SK-N-SH (cell line): ENCODE measurements at places on chromosomes 1 and 21.
A peak's percentile ranks its signal among the peaks of the same experiment; 100 is the strongest.

DNA sequence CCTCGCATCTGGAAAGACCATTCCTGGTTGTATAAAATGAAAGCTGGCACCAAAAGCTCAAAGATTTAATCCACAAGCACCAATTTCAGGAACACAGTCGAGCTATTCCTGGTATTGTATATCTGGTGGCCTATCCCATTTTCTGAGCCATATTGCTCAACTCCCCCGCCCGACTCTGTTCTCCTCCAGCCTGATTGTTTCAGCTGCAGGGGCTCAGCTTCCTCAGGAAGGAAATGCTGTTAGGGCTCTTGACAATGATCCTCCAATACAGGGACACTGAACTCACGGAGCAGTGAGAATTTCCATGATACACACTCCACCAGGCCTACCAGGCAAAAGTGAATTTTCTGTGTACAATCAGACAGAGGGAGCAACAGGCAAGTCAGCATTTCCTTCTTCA, 16.9 kb upstream of the TDRD10 start:
- DNase-seq, result no peak

- no peak for DNase-seq
Measured at GRCh38 chr1:221381910-221382623, 359.8 kb downstream of the DUSP10 start.

- DNase-seq, result no peak
Measured at GRCh38 chr1:229146647-229147046, 124.3 kb upstream of the RAB4A start.

DNA sequence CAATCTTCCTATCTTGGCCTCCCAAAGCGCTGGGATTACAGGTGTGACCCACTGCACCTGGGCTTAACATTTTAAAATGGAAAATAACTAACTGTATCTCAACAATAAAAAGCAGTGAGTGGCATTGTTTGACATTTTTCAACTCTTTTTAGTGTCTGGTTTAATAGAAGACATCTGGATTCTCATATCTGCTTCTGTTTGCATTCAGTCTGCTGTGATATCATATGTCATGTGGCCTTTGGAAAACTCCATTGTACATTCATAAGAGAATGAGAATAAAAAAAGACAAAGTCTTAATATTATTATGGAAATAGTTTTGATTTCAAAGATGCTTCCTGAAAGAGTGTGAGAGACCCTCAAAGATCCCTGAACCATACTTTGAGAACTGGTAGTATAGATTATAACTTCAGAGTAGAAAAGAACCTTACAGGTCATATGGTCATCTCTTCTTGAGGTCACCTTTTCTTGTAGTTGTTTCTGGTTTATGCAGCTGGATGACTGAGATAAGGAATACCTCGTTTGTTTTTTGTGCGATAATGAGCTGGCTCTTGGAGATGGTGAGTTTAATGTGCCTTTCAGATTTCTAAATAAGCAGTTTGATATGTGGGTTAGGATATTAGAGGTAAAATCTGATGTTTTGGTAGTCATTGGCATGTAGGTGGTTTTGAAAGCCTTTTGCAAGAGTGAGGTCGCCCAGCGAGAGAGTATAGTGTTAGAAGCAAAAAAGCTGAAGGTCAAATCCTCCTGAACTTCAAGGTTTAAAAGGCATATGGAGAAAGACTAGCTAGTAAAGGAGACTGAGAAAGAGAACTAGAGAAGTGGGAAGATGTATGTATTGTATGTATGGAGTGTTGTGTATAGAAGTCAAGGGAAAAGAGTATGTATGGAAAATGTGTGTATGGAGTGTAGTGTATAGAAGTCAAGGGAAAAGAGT, 17.2 kb downstream of the CEP350 start:
- no peak for DNase-seq

DNA sequence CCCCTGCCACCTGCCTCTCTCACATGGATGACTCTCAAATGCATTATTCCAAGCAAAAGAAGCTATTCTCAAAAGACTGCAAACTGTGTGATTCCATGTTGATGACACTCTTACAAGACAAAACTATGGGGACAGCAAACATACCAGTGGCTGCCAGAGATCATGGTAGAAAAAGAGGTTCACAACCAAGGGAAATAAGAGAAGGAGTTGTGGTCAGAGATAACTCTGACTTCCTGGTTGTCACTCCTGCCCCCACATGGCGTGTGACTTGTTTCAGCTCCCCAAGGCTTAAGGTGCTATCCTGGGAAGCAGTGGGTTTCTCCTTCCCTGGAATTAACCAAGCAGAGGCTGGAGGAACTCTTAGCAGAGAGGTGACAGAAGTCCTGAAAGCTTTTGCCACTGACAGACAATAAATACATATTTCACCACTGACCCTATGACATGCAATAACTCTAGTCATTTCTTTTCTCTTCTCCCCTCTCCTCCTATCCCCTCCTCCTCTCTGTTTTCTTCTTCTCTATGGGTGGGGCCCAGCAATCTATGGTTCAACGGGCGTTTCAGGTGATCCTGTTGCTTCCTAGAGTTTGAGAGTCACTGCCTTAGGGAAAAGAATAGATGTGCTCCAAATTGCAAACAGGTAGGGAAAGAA, 185.1 kb downstream of the FCRL5 start:
- no peak for DNase-seq

DNA sequence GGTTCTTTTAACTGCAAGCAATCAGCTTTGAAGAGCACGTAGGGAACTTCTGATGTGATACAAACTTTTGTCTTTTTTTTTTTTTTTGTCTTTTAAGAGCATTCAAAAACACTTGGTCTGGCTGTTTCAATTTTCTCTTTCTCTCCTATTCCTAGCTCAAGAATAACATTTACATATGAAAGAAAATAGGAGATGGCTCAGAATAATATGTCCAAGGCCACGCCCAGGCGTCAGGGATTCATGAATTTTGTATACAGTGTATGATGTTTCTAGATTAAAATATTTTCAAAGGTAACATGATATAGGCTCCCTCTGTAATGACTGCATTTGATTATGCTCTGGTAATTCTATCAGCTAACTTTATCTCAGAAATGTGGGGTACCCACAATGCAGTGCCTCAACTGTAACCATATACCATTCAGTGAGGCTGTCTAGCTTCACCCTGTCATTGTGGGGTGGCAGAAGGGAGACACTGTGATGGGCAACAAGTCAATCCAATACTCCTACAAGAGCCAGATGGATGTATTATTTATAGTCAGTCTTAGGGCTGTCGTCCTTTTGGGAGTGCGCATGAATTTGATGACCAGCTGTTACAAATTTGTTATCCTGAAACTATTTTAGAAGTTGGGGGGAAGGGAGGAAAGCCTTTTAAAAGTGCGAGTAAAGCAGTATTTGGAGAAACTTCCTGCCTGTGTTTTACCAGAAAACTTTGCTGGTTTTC, 1.5 kb upstream of the AKNAD1 start:
- no peak for DNase-seq

GRCh38 chr1:7120863-7121621, 335.8 kb downstream of the CAMTA1 start:
- DNase-seq, result no peak

DNA sequence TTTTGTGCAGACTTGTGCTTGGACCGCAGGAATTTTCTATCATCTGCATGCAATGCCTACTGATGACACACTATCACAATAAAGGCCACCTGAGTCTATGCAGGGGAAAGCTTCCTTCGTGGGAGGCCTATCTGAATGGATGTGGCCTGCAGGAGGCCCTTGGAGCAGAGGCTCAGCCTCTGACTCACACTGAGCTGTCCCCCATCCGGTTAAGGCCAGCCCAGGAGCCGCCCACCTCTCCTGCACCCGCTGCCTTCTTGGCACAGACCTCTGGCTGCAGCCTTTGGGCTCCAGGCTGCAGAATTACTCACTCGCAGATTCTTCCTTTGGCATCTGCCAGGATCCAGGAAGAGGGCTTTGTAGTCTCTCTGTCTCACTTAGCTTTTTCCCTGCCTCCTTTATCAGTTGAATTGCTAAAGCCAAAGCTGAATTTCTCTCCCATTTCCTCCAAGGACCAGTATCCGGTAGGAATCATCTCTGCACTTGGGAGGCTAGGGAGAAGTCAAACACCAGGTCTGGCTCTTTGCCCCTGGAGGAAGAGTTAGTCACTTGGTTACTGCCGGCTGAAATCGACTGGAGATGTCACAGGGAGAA, 65.1 kb upstream of the JUN start:
- DNase-seq, result peak; percentile 23

DNA sequence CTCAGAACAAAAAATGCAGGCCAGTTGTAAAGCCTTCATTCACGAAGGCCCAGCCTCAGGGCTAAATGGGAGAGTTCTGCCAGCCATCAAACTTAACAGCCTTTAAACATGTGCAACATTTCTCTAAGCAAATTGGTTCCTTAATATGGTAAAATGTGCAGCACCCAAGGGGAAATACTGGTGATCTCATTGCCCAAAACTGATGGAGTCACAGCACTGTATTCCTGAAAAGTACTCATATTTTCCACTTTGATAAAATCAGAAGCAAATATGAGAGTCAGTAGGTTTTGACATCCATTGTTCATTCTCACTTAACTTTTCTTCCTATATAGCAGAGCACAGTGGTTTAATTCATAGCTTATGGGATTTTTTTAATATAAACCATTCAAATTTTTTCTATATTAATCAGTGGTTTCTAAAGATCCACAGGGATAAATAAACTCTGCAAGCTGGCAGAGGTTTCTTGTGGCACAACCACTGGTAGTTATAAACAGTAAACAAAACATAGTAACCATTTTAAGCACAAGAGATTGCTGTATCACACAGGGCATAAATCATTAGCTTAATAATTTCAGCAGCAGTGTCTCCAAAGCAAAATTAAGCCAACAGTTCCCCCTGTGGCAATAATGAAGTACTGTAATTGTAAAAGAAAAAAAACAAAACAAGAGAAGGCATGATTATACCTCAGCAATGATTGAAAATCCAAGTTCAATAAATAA, 106.9 kb upstream of the LYPLAL1 start:
- DNase-seq, result peak; percentile 7

- DNase-seq, result no peak
Measured at GRCh38 chr1:51342591-51343206, 12.3 kb upstream of the TTC39A start.

- DNase-seq, result peak; percentile 39
Measured at GRCh38 chr1:228265167-228265566, 57.3 kb downstream of the OBSCN start.

DNA sequence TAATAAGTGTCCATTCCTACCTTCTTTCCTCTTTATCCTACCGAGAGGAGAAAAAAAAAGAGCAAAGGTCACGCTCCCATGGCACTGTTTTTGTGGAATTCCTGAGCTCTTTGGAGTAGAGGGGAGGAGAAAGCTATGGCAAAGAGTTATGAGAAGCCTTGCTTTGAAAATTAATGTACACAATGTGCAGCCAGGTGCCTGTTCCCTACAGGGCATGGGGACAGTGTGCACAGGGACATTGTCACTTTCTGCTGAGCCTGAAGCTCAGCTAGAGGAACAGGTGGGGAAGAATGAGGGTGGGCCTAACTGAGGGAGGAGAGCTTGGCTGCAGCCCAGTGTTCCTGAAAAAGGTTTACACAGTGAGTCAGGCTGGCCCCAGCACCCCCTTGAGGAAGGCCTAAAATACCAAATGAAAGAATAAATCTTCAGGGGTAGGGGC, 66.1 kb downstream of the PLXNA2 start:
- DNase-seq, result no peak

DNA sequence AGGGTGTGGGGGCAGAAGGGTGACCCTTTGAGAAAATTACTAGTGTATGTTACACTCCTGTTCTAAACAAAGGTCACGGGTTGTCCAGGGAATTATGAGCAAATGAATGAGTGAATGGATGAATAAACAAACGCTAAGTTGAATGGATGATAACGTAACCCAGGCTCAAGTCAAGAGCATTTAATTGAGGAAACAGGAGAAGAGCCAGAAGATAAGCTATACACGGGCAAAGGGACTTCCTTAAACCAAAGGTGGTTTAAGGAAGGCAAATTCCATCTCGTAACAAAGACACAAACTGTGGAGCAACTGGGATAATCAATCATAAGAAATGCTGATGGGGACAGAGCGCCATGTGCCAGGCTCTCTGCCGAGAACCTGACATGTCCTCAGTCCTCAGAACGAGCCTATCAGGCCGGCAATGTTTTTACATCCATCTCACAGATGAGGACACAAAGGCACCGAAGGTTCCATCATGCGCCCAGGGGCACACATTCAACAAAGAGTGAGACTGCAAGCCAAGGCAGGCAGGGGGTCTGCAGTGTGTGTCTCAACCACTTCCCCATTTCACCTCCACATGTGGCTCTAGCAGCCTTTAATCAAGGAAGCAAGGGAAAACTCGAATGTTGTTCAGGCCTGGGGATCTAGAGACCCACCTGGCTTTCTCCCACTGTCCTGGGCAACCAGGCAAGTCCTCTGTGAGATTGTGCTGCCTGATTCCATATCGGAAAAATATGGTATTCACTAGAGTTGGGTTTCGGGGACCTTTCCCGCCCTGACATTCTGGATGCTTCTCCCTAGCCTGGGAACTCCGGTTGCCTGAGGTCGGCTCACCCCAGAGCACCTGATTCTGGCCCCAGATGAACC, 126.8 kb upstream of the EDN2 start:
- no peak for DNase-seq

DNA sequence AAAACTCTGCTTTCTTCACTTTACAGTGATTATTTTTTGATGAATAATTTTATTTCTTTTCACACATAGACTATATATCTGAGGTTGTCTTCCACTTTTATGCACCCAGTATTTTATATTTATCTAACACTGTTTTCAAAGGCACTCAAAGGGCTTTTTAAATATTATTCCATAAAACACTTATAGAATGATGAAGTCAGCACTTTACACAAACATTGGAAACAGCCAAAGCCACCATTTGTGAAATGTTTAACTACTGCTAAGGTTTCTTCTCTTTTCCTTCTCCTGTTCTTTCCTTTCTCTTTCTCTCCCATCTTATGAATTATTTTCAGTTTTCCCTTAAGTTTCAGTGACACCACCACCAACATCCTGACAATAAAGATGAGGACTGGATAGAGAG, 317.7 kb upstream of the FAM78B start:
- DNase-seq, result no peak

DNA sequence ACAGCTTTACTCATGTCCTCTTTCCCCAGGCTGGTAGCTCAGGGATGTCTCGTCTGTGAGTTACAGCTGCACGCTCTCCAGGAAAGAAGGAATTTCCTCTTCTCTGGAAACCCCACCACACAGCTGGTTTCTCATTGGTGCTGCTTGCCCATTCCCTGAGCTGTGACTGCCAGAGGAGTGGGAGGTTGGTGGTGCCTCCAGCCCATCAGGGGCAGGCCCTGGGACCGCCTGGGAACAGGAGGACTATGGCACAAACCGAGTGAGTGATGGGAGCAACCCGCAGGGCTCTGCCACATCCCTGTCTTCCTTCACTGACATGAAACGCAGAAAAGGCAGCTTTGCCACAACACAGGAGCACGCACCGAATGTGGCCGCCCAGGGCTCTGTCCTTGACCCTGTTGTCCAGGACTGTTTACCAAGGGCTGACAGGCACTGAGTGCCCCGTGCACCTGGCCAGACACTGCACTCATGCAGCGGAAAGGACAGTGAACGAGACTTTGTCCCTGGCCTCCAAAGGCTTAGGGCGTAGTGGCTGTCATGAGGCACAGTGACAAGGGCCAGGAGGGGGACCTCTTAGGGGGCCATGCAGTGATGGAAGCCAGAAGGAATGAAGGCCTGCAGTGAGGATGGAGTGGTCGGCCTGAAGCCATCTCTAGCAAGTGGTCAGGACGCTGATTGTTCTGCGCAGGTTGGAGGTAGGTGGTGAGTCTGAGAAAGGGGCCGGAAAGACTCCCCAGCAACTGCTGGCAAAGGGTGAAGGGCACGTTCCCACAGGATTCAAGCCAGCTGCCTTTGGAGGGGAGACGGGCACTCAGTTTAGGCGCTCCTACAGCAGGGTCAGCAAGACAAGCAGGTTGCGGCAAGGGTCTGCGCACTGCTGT, 1.7 kb upstream of the CCNL2 start:
- no peak for DNase-seq
